ENCODE measurements at places on chromosomes 3 and 15. TPM values are rescaled to one million over a fixed set of nuclear protein-coding genes. Genes with fewer than 3 reads are reported as not detected.

DNA sequence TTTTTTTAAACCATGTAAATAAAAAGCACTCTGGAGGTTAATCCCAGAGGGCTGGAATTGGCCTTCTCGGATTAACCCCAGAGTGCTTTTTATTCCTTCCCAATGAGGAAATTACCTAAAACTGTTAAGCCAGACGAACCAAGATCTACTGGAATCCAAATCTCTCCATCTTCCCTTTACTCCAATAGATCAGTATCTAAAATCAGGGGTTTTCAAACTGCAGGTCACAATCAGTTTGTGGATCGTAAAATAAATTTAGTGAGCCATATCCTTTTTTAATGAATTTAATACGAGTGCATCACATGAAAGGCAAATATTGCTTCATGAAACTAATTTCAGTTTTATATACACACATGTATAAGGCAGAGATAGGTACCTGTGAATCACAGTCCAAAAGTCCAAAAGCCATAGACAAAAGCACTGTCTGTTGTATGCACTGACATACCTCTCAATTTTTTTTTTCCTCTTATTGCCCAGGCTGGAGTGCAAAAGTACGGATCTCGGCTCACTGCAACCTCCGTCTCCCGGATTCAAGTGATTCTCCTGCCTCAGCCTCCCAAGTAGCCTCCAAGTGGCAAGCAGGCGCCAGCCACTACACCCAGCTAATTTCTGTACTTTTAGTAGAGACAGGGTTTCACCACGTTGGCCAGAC, 61.3 kb downstream of the TBL1XR1 start:
- no peak for DNase-seq
- H3K27me3 ChIP-seq = no peaks in the 10 kb centered on the region
- no peaks in the 10 kb centered on the region for H3K36me3 ChIP-seq
- H3K27ac ChIP-seq = no peak overlapping the region
- no peak overlapping the region for H3K4me3 ChIP-seq

DNA sequence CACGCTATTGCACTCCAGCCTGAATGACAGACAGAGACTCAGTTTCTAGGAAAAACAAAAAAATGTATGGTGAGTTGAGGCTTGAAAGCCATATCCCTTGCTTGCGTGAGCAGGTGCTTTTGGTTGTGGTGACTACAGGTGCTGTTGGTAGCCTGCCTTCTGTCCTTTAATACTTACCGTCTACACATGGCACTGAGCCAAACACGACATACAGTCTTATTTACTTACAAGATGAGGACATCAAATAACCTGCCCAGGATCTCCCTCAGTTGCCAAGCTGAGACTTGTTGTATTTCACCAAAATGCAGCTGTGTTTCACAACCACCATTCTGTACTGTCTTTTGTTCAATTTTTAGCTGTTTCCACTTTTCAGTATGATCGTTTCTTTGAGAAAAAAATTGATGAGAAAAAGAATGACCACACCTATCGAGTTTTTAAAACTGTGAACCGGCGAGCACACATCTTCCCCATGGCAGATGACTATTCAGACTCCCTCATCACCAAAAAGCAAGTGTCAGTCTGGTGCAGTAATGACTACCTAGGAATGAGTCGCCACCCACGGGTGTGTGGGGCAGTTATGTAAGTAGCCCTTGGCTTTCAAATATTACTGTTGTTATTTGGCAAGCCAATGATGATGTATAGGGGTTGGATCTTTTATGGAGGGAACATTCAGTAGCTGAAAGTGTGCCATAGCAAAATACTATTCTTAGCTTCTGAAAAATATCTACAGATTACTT, 6.5 kb downstream of the ALAS1 start:
- DNase-seq = no peak
- no peak overlapping the region for H3K27ac ChIP-seq
- H3K4me1 ChIP-seq = peaks cover 33% of the 10 kb centered on the region
- no peaks in the 10 kb centered on the region for H3K27me3 ChIP-seq
- H3K36me3 ChIP-seq = peaks cover 85% of the 10 kb centered on the region
- H3K4me3 ChIP-seq = no peak overlapping the region

DNA sequence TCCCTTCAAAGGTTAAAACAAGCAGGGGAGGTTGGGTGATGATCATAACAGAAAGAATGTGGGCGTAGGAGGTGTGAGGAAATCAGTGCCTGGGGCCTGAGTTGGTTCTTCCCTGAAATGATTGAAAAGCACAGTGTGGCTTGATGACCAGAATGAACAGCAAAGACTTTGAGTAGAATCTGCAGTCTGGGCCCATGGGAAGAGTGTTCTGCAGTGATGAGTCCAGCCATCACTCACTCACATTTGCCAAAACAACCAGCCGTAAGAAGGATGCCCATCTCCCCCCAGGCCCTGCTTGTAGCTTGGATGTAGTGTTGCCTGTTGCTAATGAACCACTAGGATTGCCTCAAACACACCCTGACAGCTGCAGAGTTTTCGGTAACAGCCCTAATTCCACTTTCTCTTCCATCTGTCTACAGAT, 67.9 kb downstream of the VGLL3 start:
- DNase-seq = no peak
- H3K27me3 ChIP-seq = no peaks in the 10 kb centered on the region
- no peak overlapping the region for H3K27ac ChIP-seq
- H3K4me3 ChIP-seq = no peak overlapping the region
- H3K4me1 ChIP-seq = no peaks in the 10 kb centered on the region

DNA sequence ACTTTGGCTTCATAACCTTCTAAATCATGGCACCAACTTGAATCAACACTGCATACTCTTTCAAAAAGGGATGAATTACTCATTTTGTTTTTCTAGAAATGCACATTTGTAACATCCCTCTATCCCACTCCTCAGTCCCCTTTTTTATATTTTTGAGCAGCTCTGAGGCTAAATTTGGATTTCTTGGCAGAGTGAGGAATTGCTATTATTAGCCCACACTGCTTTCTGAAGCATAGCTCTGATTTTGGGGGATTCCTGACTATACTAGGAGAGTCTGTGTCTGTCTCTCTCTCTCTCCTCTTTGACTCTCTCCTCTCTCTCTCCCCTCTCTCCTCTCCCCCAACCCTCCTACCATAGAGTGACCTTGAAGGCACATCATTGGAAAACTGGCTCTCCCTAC, 76.6 kb downstream of the RBPMS2 start:
- no peak for DNase-seq
- H3K4me1 ChIP-seq = no peaks in the 10 kb centered on the region
- peak overlapping the region; percentile 79 for H3K27ac ChIP-seq
- peaks cover 10% of the 10 kb centered on the region for H3K36me3 ChIP-seq
- H3K4me3 ChIP-seq = no peak overlapping the region

DNA sequence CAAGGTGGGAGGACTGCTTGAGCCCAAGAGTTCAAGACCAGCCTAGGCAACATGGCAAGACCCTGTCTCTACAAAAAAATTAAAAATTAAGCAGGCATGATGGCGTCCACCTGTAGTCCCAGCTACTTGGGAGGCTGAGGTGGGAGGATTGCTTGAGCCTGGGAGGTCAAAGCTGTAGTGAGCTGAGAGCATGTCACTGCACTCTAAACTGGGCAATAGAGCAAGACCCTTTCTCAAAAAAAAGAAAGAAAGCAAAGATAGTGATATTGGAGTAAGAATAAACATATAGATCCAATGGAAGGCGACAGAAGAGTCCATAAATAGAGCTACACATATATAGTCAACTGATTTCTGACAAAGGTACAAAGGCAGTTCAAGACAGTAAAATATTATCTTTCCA, 21.3 kb upstream of the ANKRD28 start:
- no peak for DNase-seq
- H3K4me3 ChIP-seq = no peak overlapping the region
- H3K36me3 ChIP-seq = no peaks in the 10 kb centered on the region
- H3K27ac ChIP-seq = no peak overlapping the region
- no peaks in the 10 kb centered on the region for H3K27me3 ChIP-seq
- H3K4me1 ChIP-seq = peaks cover 14% of the 10 kb centered on the region

The SLC12A1 gene
- not detected for total RNA-seq

Data from right atrium auricular region (tissue), 2 donors.